ENCODE measurements at places on chromosomes 4 and X.

DNA sequence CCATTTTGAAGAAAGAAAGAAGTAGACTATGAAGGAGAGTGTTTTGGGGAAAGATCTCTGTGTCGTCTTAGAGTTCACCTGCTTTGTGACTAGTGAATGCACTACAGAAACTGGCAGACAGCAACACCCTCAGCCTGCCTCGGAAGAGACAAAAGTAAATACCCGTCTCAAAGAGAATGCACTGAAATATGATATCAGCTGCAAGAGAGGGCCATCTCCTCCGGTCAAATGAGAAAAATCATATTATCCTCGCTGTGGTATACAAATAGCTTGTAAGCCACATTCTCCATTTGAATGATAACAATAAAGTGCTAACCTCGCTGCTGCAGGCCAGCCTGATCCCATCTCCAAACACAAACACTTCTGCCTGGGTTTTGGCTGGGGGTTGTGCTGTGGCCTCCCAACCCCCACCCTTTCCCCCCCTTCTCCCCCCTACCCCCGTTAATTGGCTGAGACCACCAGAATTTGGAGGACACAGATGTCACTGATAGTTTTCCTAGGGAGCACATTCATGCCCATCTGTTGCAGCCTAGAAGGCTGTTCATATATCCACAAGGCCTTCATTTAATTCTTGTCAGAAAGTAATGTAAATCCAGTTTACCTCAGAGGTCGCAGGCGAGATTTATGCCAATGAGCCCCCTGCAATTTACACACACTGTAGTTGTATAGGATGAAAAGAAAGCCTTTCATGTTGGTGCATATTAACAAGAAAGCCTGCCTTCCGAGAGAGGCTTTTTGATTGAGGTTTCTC is 46.3 kb downstream of the ALPK1 start:
- no peak for DNase-seq

GRCh38 chr4:108766058-108766457 is 3.2 kb upstream of the ETNPPL start:
- no peak for DNase-seq

GRCh38 chrX:368811-369562 is 17.7 kb downstream of the PPP2R3B start:
- DNase-seq = no peak

- no peak for DNase-seq
Measured at GRCh38 chr4:11564021-11564420, 135.3 kb upstream of the HS3ST1 start.

DNA sequence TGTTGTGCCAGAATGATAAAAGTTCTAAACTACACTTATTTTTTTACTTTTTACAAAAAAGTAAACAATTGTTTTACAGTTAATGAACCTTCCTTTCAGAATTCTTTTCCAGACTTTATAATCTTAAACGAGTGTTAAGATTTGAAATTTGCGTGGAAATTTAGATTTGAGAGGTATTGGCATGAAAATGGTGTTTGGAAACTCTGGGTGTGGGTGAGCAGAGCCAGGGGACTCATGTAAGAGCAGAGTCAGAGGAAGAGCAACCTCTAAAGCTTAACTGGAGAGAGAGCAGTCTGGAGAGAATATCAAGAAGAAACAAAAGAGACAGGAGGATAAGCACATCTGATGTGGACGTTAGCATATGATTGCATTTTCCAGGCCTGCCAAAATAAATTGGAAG is 48.2 kb downstream of the MMRN1 start:
- no peak for DNase-seq

- no peak for DNase-seq
Measured at GRCh38 chr4:53168228-53168627, 197.6 kb downstream of the SCFD2 start.

DNA sequence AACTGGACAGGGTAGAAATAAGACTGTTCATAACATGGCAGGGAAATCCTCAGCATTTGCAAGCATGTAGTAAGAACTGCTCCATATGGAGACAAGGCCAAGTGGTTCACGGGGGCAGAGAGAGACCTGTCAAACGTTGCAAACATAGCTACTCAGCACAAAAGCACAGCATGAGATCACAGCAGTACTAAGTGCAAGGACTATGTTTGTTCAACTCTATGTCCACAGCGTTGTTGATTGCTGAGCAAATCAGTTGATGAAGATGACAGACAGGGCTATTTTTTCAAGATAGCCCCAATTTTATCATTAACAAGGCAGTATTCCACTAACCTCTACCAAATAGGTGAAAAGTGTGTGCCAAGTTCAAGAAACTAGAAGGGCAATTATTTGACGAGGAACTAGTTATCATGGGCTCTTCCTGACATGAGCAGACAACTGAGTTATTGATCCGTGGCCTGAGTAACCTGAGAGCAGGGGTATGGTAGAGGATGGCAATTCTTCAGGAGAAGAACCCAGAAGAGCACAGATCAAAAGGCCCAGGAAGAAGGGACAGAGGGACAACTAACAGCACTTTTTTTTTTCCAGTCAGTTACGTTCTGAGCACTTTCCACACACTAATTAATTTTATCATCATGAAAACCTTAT is 57.4 kb downstream of the SPOCK3 start:
- DNase-seq = no peak

DNA sequence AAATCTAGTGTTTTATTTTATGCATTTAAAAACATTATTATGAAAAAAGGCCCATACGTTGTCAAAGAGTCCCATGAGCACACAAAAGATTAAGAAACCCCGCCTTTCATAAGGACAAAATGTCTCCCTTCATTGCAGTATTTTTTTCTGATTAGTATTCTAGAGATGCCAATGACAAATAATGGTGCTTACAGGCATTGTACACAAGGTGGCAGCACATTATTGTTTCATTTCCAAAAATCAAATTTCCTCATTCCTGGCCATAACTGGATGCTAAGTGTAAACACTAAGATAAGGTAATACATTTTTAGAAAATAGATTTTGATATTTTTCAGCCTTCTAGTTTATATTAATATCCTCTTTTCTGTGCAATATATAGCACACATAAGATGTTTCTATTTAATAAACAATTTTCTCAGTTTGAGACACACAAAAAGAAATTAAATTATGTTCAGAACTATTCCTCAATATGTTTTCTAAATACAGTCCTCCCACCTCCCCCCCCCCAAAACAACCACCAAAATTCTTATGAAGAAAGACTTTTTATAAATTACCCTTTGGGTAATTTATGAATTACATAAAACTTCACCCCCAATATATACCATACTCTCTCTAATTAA is 47.7 kb downstream of the TIGD2 start:
- DNase-seq = no peak

DNA sequence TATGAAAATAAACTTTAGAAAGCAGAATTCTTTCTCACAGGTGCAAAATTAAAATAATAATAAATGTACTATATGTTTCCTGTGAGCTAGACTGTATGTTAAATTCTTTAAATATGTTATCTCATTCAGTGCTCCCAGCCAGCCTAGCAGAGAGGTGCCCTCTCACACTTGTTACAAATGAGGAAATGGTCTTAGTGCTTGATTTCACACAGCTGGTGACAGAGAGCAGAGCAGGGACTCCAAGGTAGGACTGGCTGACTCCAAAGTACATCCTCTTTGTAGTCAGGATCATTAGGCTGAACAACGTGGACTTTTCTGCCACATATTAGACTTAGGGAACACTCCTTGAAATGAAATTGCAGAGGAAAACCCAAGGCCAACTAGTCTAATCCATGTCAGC is 72.0 kb upstream of the HHIP start:
- no peak for DNase-seq

- no peak for DNase-seq
Measured at GRCh38 chr4:58359590-58359989, 1249.4 kb upstream of the IGFBP7 start.

All from stimulated activated CD4-positive, alpha-beta T cell treated with anti-CD3 and anti-CD28 coated beads, TNF-alpha, amount 100 ng/mL, for 4 hours (primary cell).